ENCODE measurements at places on chromosomes 3 and 15.

DNA sequence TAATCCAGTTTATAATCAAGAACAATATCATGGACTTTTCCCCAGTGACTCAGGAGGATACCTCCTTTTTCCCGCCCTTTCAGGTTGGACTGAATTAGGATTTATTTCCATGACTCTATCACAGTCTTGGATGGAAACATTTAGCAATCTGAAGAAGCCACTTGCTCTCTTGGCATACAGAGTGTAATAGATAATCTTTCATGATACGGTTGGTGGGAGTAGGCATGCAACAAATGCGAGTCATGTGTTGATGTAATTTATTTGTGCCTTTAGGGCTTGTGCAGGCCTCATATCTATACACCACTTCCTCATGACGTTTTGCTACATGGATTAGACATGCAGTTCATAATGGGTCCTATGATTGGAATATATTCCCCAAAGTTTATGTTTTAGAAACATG is 54.2 kb upstream of the MCTP2 start:
- DNase-seq: peak; percentile 45

DNA sequence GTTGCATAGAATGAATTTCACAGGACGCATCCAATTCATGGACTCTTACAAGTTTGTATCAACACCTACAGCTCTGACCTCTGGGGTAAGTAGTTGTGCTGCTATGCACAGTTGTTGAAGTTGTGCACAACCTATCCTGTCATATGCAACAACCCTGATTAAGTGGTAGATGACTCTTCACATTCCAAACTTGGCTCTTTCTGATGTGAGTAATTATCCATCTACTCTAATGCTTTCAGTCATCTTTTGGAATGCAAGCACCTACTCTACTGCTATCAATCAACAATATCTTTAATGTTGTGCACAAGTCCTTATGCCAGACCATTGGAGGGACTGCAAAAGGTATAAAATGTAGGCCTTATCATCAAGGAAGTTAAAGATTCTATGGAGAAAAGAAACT is 921.4 kb downstream of the MCTP2 start:
- DNase-seq: no peak

DNA sequence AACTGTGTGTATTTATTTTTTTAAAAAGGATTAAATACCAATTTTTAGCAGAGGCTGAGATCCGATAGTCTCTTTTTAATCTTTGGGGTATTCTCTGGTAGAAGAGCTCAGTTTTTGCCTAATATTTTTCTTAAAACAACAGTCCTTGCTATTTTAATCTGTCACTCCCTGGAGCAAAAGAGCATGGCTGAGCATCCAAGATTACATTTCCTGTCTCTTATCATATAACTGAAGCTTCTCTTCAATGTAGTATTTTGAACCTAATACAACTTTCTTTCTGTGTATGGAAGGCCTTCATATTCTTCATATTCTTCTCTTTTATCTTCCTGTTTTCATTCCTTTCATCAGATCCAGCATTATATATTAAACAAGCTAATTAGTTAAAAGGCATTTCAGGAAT is 293.7 kb downstream of the NSUN3 start:
- DNase-seq: no peak

DNA sequence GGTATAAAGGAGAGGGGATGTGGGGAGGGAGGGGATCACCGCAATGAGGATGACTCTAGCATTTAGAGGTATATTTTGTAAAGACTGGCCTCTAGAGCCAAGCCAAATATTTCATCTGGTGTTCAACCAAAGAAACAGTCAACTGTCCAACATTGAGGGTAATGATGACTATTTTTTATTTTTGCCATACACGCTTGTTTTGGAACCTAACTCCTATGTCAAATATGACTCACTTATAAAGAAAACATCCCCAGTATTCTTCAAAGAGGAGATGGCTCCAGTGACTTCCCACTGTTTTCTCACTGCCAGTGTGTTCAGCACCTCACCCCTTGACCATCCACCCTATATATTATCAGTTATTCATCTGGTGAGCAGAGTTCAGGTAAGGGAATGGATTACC is 77.3 kb downstream of the WNT5A start:
- no peak for DNase-seq

- DNase-seq: no peak
These were observed 311.6 kb downstream of the CNTN6 start for GRCh38 chr3:1404270-1404962.

DNA sequence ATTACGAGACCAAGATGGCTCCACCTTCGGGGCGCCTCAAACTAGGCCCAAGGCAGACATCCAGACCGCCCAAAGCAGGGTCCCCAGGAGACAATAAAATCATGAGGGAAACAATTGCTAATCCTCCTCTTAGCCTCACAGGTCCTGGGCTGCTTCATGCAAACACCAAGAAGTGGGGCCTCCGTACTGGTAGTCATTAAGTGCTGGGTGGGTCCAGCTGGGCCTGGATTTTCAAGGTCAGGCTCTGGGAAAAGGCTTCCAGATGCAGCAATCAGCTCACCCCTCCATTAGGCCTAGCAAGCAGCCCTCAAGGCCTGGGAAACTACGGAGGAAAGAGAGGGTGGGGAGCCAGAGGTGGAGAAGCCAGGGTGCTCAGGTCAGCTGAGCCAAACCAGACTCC is 634 bp downstream of the FBXL22 start:
- no peak for DNase-seq

GRCh38 chr3:43180027-43180426 is 74.1 kb upstream of the POMGNT2 start:
- peak; percentile 91 for DNase-seq

DNA sequence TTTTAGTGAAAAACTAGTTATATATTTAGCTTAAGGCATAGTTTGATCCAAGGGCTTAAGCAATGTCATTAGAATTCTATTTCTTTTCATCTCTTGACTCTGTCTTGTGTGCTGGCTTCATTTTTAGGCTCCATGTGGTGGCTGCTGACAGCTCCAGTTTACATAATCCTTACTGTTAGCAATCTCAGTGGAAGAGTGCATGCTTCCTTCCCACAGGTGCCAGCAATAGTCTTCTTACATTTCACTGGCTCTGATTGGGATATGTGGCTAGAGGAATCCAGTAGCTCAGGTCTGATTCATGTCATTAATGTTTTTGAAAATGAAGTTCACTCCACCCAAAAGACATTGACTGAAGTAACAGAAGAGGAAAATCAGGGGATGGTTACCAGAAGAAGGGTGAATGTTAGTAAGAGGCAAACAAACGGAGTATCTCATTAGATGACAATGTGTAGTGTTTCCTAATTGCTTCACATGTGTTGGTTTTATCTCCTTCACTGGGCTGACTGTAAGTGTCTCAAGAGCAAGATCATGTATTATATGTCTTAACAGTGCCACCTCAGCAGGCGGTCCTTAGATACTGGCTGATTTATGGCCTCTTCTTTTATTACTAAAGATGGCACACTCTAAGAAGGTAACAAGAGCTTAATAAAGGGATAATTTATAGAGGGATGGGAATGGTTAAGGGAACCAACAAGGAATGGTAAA is 25.6 kb upstream of the TCF12 start:
- DNase-seq: no peak

GRCh38 chr3:190319660-190320059 is 2.6 kb downstream of the CLDN1 start:
- peak; percentile 87 for DNase-seq

DNA sequence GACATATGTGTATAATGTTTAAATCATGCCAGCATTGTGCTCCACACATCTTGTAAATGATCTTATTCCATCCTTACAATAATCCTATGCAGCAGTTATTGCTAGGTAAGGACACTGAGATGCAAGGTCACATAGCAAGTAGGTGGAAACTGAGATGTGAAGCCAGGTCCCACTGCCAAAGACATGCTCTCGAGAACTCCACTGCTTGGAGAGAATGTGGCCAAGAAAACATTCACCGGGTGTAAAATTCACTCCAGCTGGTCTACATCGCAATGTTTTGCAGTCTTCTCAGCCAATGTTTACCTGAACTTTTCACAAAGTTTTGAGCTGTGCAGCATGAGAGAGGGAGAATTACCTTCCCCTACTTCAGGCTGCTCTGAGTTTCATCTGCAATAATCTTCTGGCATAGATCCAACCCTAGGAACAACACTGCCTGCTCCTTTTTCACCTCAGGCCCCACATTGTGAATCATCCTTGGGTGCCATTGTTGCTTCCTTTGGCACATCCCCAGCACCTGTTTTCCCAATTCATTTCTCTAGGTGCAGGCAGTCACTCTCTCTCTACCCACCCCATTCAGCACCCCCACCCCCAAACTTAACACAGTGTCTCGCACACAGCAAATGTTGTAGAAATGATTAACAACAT is 53.5 kb upstream of the PRTG start:
- no peak for DNase-seq

DNA sequence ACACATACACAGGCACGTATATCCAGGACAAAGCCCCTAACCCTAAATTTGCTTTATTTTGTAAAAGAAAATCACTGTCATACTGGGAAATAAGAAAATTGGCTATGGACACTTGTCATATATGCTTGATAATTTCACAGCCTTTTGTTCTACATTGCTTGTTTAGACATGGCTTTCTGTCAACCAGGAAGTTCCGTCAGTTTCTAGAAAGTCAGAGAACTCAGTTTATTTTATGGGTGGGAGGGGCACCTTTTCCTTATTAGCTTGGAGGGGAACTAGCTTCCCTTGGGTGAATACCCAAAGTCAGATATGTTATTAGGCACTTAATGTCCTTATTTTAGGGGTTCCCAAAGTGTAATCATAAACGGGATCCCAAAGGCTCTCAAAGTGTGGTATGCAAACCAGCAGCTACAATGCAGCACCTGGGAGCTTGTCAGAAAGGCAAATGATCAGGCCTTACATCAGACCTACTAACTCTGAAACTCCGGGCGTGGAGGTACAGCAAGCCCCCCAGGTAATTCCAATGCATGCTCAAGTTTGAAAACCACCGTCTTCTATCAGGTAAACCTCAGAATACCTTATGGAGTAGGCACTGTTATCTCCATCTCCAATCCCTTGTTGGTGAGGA is 50.1 kb downstream of the CADPS start:
- DNase-seq: no peak

DNA sequence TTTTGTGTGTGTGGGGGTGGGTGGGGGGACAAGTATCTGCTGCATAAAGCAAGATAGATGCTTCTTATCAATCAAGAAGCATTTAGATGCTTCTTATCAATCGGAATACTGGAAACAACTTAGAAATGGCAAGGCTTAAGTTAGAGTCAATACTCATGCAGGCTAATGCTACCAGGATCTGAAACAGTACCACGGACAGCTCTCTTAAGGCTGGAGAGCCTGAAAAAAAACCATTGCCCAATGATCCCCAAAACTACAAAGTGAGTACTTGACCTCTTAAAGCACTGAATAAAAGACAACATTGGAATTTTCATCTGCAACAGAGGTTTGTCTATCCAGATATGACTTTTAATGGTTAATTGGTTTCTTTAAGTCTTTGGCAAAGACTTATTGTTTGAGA is 262.3 kb downstream of the GAP43 start:
- no peak for DNase-seq

DNA sequence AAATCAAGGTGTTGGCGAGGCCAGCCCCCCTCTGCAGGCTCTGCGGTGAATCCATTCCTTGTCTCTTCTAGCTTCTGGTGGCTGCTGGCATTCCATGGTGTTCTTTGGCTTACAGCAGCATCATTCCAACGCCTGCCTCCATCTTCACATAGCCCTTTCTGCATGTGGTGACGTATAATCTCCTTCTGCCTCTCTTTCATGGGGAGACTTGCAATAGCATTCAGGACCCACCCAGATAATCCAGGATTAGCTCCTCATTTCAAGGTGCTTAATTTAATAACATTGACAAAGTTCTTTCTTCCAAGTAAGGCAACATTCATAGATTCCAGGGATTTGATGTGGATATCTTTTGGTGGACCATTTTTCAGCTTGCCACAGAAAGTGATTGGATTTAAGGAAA is 35.8 kb downstream of the ISG20 start:
- DNase-seq: no peak

DNA sequence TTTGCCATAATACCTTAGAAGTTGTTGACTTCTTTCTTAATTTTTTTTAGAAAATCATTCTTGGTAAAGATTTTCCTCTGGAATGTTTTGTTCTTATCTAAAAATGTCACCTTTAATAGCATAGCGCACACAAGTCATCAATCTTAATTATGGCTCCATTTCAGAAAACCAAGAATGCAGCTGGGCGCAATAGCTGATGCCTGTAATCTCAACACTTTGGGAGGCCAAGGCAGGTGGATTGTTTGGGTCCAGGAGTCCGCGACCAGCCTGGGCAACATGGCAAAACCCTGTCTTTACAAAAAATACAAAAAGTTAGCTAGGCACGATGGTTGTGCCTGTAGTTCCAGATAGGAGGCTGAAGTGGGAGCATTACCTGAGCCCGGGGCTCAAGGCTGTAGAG is 125.6 kb upstream of the EOMES start:
- DNase-seq: no peak

- DNase-seq: no peak
These were observed 15.7 kb downstream of the CHST13 start for GRCh38 chr3:126539558-126540250.

DNA sequence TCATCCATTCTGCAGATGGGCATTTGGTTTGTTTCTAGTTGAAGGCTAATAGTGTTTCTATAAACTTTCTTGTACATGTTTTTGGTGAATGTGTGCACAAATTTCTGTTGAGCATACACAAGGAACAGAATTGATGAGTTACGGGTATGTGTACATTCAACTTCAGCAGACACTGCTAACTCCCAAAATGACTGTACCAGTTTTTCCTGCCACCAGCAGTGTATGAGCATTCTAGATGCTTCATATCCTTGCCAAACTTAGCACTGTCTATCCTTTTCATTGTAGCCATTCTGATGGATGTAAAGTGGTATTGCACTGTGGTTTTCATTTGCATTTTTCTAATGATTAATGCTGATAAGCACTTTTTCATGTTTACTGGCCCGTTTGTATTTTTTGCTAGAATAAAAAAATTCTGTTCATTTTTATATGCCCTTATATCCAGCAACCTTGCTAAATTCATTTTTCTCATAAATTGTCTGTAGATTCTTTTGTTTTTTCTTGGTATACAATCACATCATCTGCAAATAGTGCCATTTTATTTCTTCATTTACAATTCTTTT is 110.2 kb downstream of the ATP1B3 start:
- no peak for DNase-seq

DNA sequence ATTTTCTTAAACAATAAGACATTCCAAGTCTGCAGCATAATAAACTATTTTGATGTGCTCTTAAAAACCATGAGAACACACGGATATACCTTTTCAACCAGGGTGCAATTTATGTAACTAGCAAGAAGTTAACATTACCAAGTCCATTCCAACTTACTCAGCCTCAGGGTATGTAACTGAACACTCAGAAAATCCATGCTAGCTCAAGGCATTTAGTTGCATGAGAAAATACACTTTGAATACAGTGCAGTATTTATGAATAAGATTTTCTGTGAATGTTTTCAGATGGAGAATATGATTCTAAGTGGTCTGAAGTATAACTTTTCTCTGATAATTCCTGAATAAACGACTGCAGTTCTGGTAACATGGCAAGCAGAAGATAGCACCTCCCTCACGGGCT is 124.3 kb downstream of the SNRK start:
- no peak for DNase-seq

GRCh38 chr15:70556151-70556741 is 207.1 kb downstream of the UACA start:
- no peak for DNase-seq

GRCh38 chr15:56736881-56737707 is 3.8 kb upstream of the ZNF280D start:
- DNase-seq: no peak

- no peak for DNase-seq
These were observed 36.3 kb downstream of the UBE2E2 start for GRCh38 chr3:23239211-23240068.

GRCh38 chr3:108008931-108009639 is 81.7 kb downstream of the CD47 start:
- no peak for DNase-seq

- no peak for DNase-seq
These were observed 482.7 kb upstream of the ADAMTS9 start for GRCh38 chr3:65170390-65171042.
